ENCODE measurements at places on chromosomes 6 and 20. TPM values are rescaled to one million over a fixed set of nuclear protein-coding genes. Genes with fewer than 3 reads are reported as not detected.

DNA sequence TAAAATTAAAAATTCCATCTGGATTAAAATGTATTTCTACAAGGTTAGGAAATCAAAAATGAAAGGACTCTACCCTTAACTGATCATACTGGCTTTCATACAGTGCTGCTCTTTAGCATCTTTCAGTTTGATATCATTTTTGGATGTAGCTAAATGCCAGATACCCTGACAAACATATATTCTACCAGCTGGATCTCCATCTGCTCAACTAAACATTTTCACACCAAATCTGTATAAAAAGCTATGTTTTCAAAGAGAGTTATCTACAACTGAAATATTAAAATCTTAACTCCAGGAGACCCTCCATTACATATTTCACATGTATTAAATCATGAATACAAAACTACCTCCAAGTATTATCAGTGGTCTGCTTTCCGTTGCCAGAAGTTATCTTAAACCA, 95.7 kb downstream of the EPHA7 start:
- DNase-seq = no peak

The MTFR2 gene
- 8.1 TPM for total RNA-seq

DNA sequence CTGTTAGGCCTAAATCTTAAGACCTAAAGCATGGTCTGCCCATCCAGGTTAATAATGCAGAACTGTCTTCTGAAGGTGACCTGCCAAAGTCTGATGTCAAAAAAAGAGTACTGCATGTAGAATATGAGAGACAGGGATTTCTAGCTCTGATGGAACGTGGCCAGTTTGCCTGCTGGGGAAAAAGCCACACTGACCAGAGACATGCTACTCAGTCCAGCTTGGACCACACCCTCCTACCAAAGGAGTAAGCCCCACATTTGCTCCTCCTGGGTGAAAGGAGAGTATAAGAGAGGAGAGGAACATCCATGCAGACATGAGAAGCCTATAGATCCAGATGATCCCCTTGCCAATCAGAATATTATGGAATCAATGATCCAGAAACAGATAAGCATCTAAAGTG, 229.9 kb upstream of the RUNX2 start:
- no peak for DNase-seq

The HDGFL1 gene
- total RNA-seq = not detected

DNA sequence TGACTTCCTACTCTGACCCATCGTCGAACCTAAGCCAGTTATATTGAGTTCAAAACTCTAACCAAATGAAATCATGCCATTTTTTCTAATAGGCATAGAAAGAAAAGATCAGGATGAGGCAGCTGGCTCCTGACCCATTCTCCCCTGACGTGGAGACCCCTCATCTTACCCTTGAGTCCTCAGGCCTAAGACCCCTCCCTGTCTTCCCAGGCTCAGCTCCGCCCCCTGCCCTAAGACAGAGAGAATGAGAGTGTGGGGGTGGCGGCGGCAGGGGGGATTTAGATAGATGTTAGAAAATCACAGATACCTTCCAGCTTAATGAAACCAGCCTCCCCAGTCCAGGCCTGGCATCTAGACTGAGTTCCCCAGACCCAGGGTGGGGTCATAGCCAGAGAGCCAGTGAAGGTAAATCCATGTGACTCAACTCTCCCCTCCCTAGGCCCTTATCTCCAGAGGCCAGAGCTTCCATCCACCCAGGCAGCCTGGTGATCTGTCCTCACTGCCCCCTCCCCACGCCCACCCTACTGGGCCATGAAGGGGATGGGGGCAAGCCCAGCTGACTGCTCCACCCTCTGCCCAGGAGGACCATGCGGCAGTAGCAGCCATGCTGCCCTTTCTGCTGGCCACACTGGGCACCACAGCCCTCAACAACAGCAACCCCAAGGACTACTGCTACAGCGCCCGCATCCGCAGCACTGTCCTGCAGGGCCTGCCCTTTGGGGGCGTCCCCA, 6.8 kb downstream of the TMEM63B start:
- DNase-seq = no peak

DNA sequence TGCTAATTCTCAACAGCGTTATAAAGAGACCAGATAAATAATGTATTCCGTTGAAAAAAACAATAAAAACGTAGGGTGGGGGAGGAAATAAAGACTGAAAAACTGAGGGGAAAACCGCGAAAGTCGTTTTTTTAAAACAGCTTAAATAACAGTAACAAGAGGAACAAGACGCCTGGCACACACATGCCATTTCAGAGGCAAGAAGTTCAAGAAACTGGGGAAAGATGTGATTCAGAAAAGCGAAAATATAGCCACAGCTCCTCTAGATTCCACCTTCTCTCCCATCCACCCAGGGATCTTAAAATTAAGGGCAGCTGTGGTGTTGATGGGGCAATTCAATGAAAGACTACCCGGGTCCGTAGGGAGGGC, 1.3 kb downstream of the EPB41L2 start:
- DNase-seq = no peak

The RBPJL gene
- not detected for total RNA-seq

DNA sequence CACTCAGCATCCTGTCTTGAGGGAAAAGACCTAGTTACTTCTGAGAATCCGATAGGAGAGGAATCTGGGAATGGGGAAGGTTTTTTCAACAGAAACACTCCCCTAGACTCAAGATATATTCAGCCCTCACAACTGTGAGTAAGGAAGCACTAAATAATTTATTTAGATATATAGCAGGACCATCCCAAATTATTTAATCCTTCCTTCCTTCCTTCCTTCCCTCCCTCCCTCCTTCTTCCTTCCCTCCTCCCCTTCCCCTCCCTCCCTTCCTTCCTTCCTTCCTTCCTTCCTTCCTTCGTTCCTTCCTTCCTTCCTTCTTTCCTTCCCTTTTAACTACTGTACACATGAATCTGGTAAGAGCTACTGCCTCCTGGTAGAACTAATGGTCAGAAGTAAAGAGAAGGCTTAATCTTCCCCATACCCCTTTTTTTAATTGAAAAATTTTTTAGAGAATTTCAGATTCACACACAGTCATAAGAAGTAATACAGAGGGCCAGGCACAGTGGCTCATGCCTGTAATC, 10.1 kb downstream of the SLC24A3 start:
- no peak for DNase-seq

GRCh38 chr20:17369506-17369905, 142.7 kb downstream of the PCSK2 start:
- DNase-seq = no peak

- DNase-seq = no peak
Measured at GRCh38 chr20:59013959-59014608, 5.1 kb upstream of the TUBB1 start.

DNA sequence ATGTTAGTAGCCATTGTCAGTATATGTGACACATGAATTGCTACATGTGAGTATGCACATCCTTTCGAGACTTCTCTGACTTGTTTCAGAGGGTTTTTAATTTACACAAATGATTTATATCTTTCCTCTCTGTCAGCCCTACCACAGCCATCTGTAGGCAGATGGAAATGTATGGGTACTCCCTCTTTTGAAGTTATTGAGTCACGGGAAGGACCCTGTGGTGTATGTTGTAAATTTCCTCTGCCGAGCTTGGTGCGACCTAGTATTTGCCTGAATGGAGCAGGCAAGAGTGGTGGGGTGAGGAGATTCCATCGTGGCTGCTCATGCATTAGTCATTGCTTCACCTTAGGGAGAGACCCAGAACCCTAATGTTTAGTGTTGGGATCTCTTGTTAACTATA, 171.9 kb downstream of the JARID2 start:
- peak; percentile 99 for DNase-seq

- no peak for DNase-seq
Measured at GRCh38 chr6:159077123-159077522, 32.3 kb upstream of the TAGAP start.

The SLC22A7 gene
- total RNA-seq = not detected

GRCh38 chr6:163955756-163956155, 541.2 kb downstream of the QKI start:
- DNase-seq = no peak

DNA sequence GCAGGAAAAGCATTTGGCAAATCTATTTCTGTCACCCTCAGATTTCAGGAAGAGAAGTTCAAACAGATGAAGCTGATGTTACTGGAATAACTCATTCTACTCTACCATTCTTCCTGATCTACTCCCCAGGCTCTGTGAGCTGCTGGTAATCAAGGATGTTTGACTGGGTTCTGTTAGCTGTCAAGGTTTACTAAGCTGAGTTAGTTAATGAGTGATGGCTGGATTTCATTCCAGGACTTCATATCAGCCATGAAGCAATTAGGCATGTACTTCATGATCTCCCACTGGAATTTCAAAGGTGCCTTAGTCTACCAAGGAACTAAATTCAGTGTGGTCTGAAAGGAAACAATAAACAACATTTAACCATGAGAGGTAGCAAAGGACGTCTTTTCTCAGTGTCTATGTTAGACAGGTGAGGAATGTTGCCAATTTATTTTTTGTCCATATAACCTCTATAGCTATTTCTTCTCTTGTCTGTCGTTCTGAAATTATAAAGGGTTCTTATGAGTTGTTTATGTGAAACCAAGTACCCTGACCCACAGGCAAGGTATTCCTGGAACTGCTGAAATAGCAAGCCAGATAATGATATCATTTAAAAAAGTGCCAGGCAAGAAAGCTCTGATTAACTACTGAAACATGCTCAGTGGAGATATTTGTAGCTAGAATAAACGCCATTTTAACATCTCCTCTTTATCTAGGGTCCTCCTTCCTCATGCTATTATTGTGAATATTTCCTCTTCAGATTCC, 112.9 kb downstream of the BACH2 start:
- DNase-seq = no peak

- DNase-seq = no peak
Measured at GRCh38 chr20:57389695-57390603, 1.2 kb upstream of the RBM38 start.

DNA sequence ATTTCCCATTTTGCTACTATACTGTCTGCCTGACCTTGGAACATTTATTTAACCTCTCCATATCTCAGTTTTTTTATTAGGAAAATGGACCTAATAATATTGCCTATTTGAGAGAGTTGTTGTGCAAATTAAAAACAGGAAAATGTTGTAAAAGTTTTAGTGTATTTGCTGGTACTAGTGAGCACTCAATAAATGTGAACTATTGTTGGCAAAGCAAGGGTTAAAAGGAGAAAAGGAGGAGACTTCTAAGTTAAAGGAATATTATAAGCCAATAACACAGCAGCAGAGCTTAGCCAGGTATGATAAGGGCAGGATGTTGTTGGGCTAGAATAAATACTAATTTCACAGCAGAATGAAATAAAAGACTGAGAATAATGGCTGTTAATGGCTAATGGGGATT, 211.9 kb upstream of the FUT9 start:
- DNase-seq = no peak

- no peak for DNase-seq
Measured at GRCh38 chr20:63093966-63094766, 87.4 kb upstream of the BHLHE23 start.

The C6orf141 gene
- total RNA-seq = 19.8 TPM

The GSTA3 gene
- total RNA-seq = not detected

GRCh38 chr20:61758564-61759200, 307.0 kb downstream of the TAF4 start:
- no peak for DNase-seq

GRCh38 chr20:33725607-33726264, 5.6 kb upstream of the PXMP4 start:
- no peak for DNase-seq

DNA sequence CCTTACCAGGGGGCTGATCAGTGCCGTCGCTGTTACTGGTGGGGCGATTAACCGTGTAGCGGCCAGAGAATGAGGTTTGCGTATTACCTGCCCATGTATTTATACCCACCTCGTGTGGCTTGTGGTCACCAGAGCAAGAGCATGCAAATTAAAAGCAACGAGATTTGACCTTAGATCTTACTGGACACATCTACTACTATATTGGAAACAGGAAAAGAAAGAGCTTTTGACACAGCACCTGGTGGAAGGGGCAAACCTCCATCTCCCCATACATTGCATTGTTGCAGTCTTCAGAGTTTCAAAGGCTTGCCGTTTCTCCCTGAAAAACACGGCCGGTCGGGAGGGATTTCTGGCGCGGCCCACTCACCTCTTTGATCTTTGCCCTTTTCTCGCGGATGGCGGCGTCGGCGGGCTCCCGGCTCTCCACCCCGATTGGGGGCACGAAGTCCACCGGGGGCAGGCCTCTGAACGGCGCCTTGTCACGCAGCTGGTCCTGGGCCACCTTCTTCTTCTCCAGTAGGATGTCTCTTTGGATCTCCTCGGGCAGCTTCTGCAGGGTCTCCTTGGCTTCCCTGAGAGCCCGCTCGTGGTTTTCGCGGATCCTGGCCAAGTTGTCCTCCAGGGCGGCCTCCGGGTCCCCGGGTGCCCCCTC, 1.3 kb downstream of the MAN1A1 start:
- DNase-seq = no peak

The PAX1 gene
- not detected for total RNA-seq

DNA sequence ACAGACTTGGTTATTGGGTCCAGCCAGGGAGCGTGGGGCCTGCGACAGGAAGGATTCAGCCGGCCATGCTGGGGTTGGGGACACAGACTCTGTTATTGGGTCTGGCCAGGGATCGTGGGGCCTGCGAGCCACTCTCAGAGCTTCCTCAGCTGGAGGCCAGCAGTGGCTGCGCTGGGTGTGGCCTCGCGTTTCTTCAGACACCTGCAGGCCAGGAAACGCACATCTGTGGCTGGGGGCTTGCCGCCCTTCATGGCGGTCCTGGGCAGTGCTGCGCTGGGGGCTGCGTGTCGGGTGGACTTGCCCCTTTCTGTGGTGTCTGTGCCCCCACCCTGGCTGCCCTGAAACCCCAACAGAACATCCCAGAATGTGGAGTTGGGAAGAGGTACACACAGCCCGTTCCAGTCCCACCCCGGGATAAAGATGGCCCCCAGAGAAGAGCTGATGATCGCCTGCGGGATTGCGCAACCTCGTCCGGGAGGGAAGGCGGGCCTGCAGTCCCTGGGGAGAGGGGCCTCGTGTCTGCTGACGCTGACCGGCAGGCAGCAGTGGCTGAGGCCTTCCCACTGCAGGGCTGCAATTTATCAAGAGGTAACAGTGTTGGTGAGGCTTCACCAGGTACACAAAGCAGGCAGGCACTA, 16.9 kb upstream of the MTG2 start:
- DNase-seq = no peak

GRCh38 chr6:139877828-139878405, 503.5 kb upstream of the CITED2 start:
- no peak for DNase-seq

Data from foreskin keratinocyte (primary cell).